ENCODE measurements at places on chromosomes 6 and 20.

GRCh38 chr6:2232445-2232844 lies 13.0 kb downstream of the GMDS start:
- no peak for DNase-seq

DNA sequence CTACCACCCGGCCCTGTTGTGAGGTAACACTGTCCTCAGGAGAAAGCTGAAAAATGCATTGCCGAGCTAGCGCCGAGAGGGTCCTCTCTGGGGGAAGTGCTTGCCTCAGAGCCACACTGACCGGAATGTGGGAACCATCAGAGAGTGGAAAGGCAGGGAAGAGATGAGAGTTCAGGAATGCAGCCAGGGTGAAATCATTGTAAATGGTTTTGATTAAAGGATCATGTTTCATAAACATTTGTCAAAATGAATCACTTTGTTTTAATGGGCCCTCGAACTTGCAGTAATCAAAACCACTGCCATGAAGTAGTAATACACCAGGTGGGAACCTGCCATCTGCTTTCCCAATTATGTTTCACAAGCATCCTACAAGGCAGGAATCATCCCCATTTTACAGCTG lies 16.9 kb upstream of the IL17F start:
- no peak for DNase-seq

GRCh38 chr6:17277256-17277655 lies 3.9 kb upstream of the RBM24 start:
- no peak for DNase-seq

GRCh38 chr6:74510878-74511277 lies 695.0 kb downstream of the COL12A1 start:
- no peak for DNase-seq

GRCh38 chr20:60485012-60485760 lies 527.0 kb downstream of the CDH26 start:
- no peak for DNase-seq

- no peak for DNase-seq
These were observed 79.2 kb downstream of the LINC00237 start for GRCh38 chr20:21026951-21027350.

GRCh38 chr6:3314621-3315467 lies 56.1 kb downstream of the PSMG4 start:
- no peak for DNase-seq

DNA sequence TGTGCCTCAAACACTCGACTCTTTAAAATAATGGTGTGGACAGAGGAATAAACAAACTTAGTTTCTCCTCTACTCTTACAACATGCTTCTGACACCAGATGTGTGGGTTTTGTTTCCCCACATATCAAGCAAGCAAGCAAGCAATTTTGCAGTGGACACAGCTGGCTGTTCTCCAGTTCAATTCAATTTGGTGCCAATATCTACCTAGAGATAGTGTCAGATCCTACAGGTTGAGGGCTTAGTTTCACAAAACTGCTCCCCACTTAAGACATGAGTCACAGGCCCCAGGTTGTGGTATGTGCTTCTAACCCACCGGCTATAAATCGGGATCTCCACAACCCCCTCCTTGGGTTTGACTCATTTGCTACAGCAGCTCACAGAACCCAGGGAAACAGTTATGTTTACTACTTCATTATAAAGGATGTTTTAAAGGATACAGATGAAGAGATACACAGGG lies 131.4 kb upstream of the TRAF3IP2 start:
- DNase-seq: no peak

DNA sequence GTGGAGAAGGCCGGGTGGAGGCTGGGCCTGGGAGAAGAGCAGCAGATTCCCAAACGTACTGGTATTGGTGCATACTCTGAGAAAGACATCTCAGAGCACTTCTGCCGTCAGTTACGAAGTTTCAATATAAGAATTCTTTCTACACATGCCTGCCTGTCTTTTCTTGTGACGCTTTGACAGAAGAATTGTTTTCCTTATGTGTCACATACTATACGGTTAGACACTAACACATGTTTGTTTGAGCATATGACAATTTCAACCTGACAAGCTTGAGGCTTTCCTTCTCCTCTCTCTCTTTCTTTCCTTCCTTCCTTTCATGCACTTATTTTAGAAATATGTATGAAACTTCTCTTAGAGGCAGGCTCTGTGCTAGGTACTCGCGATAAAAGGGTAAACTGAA lies 360.0 kb downstream of the QKI start:
- no peak for DNase-seq

DNA sequence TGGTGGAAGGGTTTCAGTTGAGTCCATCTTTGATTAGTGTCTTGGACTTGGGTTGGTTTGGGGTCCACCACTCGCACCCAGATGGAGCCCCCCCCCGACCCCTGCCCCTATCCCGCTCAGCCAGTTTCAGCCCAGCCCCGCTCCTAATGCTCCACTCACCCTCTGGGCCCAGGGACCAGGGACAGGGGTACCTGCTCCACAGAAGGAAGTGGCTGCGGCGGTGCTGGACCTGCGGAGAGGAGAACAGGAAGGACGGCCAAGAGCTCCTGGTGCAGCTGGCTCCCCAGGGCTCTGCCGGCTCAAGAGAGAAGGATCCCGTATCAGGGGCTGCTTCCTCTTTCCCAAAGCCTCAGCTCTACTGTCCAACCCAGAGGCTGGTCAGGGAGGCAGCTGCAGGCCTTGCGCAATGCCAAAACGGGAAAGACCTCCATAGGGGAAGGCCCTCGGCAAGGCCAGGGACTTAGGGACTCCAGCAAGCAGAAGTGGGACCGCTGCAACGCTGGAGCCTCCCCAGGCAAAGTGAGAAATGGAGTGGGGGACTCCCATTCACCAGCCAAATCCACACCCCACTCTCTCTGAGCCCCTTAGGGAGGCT lies at the start of gene SIGLEC1:
SIGLEC1 (minus strand) TSS at position 322 of the 595 bp plus-strand sequence. CDS start 5,472 bp downstream, outside the sequence.
- DNase-seq: no peak

- no peak for DNase-seq
These were observed 188.9 kb downstream of the TTLL2 start for GRCh38 chr6:167513778-167514177.

DNA sequence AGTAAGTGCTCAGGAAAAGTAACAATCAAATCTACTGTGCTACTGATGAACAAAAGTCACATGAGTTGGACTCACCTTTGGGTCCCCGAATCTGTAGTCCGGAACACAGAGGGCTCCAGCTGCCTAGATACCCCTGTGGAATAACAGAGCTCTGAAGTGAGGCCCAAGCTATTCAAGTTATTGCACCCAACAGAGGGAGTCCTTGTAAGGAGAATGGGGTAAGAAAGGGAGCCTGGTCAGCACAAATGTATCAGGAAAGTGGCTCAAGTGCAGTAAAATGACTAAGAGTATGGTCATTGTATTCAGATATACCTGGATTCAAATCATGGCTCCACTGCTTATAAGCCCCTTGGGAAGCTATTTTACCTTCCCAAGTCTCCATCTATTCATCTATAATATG lies 20.9 kb downstream of the EDN1 start:
- no peak for DNase-seq

- no peak for DNase-seq
These were observed 32.7 kb upstream of the CCR6 start for GRCh38 chr6:167090171-167090570.

- no peak for DNase-seq
These were observed 50.7 kb downstream of the UBE2V1 start for GRCh38 chr20:50062006-50062838.

DNA sequence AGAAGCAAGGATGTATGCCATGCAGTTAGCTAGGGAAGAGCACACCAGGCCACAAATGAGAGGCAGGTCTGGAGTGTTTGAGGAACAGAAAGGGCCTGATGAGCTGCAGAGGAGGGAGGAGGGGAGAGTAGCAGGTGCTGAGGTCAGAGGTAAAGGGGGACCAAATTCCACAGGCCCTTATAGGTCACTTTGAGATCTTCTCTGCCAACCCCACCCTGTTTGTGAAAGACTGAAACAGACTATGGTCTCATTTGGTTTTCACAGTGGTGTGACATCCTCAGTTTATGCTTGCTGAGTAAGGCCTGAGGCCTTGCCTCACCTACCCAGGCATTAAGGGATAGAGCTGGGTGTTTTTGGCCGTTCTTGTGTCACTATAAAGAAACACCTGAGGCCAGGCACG lies 187.7 kb upstream of the MYLIP start:
- no peak for DNase-seq

DNA sequence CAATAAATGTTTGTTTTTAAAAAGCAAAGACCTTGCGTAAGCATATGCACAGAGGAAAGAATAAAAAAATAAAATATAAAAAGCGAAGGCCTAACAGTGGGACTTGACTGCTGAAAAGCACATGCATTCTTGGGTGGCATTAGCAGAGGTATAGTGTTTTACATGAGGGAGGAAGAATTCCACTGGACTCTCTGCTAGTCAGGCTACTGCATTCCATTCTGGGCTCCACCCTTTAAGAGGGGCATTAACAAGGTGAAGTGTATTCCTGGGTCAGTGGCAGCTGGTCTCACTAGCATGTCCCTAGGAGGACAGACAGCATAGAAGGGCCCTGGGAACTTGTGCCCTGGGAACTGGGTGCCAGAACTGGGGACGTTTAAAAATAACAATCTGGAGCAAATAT lies 134.1 kb downstream of the SOBP start:
- DNase-seq: no peak

GRCh38 chr6:13315896-13316295 lies 12.4 kb downstream of the TBC1D7 start:
- no peak for DNase-seq

GRCh38 chr6:125584468-125584939 lies 164.9 kb upstream of the HEY2 start:
- no peak for DNase-seq

DNA sequence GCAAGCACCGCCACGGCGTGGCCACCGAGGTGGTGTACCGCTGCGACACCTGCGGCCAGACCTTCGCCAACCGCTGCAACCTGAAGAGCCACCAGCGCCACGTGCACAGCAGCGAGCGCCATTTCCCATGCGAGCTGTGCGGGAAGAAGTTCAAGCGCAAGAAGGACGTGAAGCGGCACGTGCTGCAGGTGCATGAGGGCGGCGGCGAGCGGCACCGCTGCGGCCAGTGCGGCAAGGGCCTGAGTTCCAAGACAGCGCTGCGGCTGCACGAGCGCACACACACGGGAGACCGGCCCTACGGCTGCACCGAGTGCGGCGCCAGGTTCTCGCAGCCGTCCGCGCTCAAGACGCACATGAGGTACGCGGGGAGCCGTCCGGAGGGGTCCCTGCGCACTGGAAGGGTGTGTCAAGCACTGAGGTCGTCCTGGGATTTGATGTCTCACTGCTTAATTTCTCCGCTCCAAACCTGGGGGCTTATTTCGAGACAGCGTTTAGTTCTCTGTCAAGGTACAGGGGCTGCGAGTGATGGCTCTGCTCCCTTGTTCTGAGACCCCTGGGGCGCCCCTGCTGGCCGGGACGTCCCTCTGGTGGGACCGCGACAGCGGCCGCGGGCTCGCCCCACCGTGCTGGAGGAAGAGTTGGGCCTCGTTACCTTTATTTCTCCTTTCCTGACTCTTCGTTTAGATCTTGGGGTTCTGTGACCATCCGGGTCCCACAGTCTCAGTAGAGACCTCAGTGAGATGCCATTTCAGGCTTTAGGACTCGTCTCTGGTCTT lies 3.6 kb downstream of the GZF1 start:
- DNase-seq: no peak

GRCh38 chr20:3919352-3919751 lies 30.2 kb downstream of the PANK2 start:
- no peak for DNase-seq

DNA sequence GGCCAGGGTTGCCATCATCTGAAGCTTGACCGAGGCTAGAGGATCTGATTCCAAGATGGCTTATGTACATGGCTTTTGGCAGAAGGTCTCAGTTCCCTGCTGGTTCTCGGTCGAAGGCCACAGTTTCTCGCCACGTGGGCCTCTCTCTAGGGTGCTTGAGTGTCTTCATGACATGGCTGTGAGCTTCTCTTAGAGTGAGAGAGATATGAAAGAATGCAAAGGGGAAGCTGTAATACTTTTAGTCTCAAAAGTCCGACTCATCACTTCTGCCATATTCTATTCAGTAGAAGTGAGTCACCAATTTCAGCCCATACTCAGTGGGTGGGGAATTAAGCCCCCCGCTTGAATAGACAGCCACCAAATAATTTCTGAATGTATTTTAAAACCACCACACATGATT lies 94.2 kb downstream of the UTRN start:
- DNase-seq: no peak

GRCh38 chr20:1185316-1185741 lies 548 bp upstream of the TMEM74B start:
- DNase-seq: no peak

- peak; percentile 28 for DNase-seq
These were observed 57.8 kb downstream of the SLC2A10 start for GRCh38 chr20:46767127-46767761.

DNA sequence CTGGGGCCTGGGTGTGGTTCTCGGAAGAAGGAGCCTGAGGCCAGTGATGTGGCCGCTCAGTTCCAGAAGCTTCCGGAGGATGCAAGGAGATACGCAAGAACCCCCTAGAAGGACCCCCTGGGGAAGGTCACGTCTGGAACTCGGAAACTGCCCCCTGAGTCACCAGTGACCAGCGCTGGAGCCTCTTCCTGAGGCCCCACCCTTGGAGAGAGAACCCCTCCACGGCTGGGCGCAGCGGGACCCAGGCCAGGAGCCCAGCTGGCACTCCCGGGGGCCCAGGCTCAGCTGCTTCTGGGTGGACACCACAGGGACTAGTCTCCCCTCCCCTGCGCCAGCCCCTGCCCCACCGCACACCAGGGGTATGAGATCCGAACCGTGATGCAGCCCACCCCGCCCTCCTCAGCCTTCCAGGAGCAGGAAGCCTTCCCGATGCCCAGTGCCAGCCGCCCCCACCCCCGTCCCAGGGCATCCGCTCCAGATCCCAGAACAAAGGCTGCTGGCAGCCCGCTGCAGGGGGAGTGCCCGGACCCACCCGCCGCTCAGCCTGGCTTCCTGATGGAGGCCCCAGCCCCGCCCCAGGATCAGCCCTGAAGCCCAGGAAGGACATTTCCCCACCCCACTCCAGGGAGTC lies 7.5 kb downstream of the LAMA5 start:
- DNase-seq: no peak

DNA sequence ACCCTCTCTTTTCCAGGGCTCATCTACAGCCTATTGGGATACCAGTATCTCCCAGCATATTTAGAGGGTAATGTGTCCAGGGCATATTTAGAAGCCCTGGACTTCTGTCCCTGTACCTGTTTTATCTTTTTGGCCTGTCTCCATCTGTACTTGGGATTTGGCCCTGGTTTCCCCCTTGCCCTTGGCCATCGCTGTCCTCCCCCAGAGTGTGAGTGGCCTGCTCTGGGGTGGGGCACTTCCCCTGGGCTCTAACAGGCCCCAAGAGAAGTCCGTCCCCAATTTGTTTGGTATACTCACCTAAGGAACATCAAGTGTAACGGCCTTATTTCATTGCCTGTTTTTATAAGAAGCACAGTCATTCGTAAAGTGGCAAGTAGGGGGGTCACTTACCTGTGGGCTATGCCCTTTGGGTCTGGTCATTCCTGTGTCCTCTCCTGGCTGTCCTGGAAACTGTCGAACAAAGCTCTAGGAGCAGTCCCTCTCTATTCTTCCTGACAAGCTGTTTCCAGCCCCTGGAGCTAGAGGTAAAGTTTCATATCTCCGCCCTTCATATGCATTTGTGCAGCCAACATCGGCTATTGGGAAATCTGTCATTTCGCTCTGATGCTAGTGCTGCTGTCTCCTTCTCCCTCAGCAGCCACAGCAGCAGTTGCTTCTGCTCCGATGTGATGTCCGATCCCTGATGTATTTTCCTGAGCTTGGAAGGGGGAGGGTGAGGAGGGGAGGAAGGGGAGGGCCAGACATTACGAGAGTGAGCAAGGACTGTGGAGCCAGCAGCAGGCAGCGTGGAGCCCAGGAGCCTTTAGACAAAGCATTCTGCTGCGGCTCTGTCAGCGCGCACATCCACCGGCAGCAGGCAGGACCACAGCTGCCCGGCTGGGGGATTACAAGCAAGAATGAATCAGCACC lies 83.4 kb downstream of the TCP11 start:
- no peak for DNase-seq

GRCh38 chr20:49186535-49187329 lies 1.4 kb downstream of the STAU1 start:
- peak; percentile 74 for DNase-seq

Data from CD8-positive, alpha-beta T cell (primary cell).